ENCODE measurements at places on chromosomes 3 and 15.

- DNase-seq = no peak
Measured at GRCh38 chr3:196192036-196192523, 19.1 kb downstream of the ZDHHC19 start.

DNA sequence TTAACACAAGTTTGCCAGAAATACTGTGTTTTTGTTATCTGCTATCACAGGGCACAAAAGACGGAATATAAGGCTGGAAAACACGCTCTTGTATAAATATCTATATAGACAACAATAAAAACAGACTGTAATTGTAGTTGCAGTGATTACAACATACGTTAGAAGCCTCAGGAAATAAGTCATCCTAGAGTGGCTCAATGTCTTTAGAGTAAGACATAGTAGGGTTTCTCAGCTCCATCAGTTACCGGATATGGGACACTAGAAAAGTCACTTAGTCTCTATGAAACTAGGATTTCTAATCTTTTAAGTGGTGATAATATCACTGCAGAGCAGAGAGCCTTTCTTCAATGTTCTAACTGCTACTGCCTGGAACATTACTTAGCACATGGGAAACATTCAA is 208.8 kb downstream of the STAG1 start:
- DNase-seq = no peak

DNA sequence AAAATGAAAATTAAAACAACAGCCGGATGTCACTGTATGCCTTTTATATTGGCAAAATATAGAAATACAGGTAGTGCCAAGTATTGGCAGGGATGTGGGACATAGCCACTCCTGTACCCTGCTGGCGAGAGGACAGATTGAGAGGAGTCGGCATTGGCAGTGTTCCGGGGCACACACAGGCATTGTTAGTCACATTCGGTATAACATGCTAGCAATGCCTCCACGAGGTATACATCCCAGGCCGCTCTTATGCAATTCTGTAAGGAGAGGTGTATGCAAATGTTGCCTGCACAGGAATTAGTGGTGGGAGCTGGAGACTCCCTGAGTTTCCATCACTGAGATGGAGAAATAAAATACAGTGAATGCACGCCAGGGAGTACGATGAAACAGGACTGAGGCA is 99.4 kb upstream of the DLG1 start:
- no peak for DNase-seq

DNA sequence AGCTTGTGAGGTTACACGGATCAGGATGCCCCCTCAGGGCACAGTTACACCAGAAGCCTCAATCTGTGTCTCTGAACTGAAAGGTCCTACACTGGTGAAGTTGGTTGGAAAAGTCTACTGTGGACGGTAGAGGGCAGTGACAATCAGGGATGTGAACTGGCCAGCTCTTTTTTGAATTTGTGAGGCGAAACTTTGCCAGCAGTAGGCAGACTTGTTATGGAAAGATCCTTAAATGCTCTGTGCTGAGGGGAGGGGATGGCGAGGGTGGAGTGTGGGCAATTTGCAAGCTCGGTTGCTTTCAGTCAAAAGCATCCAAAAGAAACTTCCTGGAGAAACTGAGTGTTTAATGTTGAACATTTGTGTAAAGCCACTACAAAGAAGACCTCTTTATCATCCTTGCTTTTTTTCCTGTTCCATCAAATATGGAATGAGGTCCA is 127.4 kb upstream of the ABHD17C start:
- no peak for DNase-seq

DNA sequence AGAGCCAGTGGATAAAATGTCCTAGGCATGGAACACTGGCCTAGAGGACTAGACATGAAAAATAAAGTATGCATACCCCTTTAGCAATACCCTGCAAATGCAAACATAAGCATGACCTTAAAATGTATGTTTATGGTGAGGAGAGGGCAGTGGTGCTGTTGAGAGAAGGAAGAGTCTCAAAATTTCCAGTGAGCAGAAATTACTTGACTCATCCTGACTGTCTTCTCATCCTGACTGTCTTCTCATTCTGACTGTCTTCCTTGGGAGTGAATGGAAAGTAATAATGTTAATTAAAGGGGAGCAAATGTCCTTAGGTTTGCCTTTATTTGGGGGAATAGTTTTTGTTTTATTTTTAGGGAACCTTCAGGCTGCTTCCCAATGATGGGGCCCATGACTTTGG is 121.5 kb upstream of the GALNT15 start:
- no peak for DNase-seq

- DNase-seq = no peak
Measured at GRCh38 chr15:89642106-89642505, 13.2 kb downstream of the KIF7 start.

Measured in NCI-H2029 (cell line).